Activated CD4-positive, alpha-beta memory T cell treated with anti-CD3 and anti-CD28 coated beads, Interleukin-2, amount 10 ng/mL, durations not matched to agents 7 days and 5 days (primary cell): ENCODE measurements at places on chromosomes 11 and 22.

DNA sequence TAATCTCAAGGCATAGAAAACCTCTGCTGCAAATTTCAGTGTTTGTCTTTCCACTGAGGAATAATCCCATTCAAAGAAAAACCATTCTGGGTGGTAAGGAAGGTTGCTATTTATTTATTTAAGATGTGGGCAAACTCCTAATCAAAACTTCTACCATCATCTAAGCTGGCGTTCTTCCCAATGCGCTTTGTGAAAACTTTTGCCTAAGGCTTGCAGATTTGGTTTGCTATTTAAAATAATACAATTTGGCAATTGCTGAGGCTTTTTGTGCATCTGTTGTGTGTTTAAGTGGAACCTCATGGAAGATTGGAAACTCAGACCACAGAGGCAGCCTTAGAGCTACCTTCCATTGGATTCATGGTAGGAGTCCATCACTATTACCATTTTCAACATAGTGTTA, 309.0 kb downstream of the BLID start:
- no peak for DNase-seq

DNA sequence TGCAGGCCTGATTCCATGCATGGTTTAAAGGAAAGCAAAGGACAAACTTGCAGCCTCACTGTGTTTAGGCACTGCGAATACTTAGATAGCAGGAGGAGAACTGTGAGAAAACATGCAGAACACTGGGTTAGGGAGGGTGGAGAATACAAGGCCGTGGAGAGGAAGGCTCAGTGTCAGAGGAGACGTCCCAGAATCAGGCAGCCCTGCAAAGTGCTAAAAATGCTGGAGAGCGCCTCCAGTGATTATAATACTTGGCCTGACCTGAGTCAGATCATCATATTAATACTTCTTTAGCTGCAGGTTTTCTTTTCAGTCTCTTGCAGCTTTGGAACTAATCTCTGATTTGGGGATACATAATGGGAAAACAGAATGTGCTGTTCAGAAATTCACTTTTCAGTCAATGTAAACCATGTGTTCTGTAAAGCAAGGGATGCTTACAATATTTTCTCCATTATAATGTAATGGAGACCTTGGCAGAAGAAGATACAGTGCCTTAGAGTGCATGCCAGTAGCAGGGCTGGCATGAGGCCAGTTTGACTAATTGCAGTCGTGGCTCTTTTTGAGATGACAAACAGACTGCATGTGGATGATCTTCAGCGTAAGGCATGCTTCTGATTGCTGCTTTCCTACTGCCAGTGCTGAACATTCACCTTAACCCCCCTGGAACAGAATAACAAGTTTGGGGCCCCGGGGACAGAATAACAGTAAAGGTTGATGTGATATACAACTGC, 16.8 kb downstream of the EXT2 start:
- DNase-seq: no peak

- peak; percentile 43 for DNase-seq
Observed at GRCh38 chr11:95229993-95230809, 801 bp downstream of the SESN3 start.

- DNase-seq: no peak
Observed at GRCh38 chr22:46352276-46352675, 16.8 kb downstream of the TRMU start.

DNA sequence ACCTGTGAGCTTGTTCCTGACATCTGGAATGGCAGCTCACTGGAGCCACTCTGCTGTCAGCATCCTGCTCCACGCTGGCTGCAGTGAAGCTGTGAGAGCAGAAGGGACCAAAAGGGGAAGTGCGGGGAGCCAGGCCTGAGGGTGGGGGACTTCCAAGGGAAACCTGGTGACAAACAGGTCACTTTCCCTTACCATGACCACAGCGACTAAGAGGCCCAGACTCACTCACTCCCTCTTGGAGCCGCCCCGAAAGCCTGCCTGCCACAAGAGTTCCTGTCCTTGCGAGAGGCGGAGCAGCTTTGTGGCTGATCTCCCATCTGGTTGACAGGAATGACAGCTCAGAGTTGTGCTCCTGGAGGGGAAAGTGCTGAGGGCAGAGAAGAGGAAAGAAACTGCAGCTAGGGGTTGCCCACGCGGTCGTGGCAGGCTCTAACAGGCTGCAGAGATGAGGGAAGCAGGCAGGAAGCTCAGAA, 183.8 kb upstream of the NTM start:
- no peak for DNase-seq

DNA sequence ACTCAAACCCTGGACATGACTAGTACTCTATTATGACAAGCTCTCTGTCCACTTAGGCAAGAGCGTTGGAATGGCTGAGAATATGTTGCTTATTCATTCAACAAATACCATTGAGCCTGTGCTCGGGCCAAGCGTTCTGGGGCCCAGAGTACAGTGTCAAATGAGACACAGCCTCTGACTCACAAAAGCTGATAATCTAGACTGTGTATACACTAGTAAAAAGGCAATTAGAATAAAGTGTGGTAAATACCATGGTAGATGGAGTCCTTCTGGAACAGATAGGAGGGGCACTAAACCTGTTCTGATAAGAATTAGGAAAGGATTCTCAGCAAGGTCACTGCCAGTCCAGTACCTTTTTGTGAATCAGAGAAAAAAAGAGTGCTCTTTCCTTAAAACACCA, 24.7 kb downstream of the KCNE3 start:
- no peak for DNase-seq

- no peak for DNase-seq
Observed at GRCh38 chr11:1708716-1709115, 11.7 kb downstream of the KRTAP5-6 start.

DNA sequence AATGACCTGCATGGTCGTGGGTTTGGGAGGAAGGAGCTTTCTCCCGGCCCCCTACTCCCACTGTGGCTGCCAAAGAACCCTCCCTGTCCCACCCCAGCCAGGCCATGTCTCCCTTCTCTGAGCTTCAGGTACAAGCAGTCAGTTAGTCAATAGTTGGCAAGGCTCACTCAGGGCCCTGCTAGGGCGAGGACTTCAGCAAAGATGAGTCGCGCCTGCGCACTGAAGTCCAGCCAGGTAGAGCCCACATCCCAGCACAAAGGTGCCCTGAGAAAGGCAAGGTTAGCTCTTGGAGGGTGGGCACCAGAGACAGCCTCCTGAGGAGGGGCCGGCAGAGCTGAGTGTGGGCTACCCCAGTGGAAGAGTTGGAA, 11.1 kb downstream of the C11orf86 start:
- no peak for DNase-seq

DNA sequence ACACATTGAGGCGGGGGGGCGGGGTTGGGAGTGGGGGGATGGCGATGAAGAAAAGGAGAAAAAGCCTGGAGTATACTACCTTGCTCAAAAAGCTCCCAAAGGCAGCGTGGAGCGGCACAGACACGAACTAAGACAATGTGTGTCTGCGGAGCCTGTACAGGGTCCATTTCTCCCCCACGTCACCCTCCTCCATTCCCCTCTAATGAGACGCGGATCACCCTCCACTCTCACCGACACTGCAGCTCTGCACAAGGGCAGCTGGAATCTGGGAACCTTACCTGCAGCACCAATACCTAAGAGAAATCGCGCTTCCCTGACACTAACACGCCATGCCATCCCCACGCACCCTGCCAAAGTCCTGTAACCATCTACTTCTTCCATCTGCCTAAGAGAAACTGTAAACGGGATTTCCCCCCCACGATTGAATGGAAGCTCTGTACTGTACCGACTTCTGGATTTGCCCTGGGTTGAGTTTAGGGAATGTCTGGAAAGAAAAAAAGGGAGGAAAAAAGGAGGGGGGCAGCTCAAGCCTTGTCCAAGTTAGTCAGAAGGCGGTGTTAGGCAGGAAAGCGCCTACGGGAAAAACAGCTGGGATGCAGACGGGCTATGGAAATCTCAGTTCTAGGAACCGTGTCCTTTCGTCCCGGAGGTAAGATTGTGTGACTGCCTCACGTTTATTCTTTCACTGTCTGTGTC, 125.7 kb upstream of the C11orf58 start:
- no peak for DNase-seq

DNA sequence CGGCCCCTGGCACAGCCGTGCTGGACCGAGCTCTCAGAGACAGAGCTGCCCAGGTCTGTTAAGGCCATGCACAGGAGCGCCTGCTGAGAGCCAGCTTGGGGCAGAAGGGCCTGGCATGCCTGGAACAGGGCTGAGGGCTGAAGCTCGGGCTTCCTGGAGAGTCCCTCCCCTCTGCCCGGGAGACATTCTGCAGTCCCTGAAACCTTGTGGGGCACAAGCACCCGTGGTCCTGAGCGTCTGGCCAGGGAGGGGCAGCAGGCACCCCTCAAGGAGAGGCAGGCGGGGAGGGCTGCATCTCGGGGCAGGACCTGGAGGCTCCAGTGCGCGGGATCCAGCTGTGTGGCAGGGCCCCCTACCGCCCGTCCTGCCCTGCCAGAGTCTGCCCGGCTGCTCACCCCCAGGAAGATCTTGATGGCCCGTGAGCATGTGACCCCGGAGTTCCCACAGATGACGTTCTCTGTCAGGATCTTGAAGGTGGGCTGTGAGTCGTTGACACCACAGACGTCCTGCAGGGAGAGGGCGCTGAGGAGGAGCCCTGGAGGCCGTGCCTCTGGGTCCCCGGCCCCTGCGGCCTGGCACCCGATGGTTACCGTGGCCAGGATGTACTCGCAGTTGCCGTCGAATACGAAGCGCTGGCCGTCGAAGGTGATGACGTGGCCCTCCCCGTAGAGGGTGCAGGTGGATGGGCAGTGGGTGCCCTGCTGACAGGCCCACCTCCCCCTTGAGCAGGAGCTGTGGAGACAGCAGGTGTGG, 10.9 kb downstream of the MUC6 start:
- DNase-seq: no peak

DNA sequence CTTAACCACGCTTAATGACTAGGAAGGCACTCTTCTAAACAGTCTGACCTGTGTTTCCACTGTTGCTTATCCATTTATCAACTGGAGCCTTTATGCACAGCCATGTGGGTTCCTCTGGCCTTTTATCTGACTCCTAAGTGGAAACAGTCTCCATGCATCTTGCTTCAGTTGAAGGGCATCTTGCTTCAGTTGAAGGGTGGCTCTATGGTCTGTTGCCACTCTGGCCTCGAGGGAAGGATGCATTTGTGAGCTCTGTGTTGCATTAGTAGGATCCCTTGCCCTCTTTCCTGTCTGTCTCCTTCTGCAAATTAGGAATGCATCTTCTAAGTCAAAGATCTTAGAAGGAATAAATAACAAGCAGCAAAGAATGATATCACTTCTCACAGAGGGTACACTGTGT, 25.8 kb upstream of the C11orf96 start:
- no peak for DNase-seq

DNA sequence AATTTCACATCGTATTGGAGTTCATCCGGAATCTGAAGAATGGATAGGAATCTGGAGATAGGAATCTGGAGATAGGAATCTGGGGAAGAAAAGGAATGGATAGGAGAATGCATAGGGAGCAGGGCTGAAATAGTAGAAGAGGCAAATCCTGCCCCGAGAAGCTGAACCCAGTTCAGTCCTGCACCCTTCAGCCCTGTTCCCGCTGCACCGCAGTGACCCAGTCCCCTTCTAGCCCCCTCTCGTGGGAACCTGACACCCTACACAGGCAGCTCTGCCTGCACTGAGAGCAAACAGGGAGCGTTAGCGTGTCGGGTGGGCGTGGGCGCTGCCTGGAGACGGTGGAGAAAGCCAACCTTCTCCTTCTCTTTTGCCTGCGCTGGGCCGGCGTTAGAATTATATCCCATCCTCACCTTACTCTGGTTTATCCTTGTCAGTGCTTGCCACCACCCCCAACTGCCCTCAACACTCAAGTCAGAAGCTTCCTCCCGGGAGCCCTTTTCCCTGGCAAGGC, 1.0 kb upstream of the CCKBR start:
- no peak for DNase-seq

DNA sequence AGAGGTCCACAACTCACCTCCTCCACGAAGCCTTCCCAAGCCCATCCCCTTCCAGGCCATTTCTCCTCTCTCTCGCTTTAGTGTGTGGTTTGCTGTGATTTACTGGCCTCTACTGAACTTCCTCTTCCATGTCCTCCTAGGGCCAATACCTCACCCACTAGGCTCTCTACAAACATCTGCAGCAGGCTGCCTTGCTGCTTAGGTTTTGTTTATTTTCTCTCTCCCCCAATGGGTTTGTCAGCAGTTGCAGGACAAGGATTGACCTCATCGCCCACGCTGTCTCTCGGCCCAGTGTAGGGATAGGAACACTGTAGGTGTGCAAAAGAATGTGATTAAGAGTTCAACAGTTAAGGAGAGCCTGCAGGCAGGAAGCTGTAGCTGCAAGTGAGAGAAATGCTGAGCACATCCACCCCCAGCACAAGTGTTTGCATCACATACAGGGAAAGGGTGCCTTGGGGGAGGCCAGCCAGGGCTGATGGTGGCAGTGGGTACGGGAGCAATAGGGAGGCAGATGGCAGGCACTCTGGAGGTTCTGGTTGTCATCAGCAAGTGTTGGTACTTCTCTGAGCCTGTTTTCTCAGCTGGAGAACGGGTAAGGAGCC, 1.4 kb downstream of the PC start:
- DNase-seq: no peak
